K562 (cell line): ENCODE measurements at places on chromosomes 13 and 19.

DNA sequence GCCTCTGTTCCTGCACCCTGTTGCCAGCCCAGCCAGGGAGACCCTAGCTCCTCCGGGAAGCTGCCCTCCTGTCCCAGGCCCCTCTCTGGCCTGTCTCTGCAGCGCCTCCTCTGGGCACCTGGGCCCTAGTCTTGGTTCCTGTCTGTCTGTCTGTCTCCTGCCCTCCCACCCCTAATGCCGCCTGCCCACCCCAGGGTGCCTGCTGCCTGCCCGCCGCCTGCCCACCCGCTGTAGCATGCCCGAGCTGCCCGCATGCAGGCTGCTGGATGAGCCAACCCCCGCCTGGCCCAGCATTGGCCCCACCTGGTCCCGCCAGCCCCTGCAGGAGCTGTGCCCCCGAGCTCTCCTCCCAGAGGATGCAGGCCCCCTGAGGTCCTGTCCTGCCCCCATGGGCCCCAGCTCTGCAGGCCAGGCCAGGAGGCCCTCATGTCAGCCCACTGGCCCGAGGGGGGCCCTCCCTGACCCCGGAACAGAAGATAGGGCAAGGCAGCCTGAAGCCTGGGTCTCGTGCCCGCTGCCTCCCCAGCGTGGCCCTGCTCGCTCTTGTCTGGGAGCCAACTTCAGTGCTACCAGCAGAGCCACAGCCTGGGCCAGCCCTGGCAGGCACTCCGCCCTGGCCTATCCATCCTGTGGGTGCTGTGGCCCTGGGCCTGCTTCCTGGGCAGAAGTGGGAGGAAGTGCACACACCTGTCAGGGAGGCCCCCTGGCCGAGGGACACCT, 5.2 kb downstream of the MAP2K7 start:
- DNase-seq: no peak

DNA sequence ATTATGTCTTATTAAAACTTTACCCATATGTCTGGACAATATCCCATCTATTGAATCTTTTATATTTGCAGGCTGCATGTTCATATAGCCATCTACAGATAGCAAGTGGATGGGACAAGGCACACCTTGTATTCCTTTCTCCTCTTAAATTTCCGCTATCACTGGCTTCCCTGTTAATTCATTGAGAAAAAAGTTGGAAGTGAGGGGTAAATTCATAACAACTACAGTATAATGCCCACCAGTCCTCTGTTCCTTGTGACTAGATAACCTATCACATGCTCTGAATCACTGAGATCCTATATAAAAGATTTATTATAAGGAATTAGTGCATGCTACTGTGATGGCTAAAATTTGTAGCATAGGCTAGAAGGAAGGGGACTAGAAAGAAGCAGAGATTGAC, 1005.8 kb upstream of the ATXN8OS start:
- no peak for DNase-seq

- DNase-seq: peak; percentile 97
Measured at GRCh38 chr19:7506385-7507328, 9.2 kb upstream of the ZNF358 start.

DNA sequence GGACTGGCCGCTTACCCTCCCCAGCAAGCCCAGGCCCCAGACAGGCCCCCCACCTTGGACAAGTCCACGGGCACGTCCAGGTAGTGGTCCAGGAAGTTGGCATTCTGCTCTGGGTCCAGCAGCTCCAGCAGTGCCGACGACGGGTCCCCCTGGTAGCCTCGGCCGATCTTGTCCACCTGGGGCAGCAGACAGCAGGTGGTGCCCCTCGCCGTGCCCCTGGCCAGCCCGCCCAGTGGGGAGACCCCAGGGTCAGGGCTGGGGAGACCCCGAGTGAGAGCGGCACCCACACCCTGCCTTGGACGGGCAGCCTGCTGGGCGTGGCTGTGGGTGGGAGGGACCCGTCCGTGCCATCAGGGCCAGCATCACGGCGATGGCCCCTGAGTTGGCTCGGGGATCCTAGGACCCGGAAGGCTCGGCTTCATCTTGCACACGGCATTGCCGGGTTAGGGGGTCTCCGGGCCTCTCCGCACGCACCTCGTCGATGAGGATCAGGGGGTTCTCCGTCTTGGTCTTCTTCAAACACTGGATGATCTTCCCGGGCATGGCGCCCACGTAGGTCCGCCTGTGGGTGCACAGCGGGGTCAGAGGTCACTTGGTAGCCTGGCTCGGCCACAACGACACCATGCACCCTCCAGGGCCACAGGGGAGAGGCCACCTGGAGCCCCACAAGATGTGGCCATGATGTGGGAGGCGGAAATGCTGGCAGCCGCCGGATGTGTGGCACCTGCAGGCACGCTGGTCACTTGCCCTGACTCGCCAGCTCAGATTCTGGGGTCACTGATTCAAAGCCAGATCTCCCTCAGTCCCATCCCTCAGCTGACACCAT, 6.3 kb downstream of the RPL36 start:
- no peak for DNase-seq

DNA sequence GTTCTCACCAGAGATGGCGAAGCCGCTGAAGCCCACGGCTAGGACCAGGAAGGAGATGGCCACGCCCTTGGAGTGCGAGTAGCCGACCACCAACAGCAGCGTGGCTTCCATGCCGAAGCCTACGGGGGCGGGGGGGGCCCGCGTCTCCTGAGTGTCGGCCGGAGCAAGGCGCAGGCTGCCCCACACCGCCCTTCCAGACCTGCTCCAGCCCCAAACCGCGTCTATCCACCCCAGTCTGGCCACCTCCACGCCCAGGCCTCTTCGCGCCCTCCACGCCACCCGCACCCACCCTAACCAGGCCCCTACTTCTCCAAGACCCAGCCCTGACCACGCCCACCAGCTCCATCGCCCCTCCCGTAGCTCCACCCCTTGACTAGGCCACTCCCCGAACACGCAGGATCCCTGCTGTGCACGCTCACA, 6.2 kb downstream of the GFY start:
- DNase-seq: peak; percentile 85

GRCh38 chr19:45311621-45312020, 11.1 kb downstream of the CKM start:
- DNase-seq: no peak

DNA sequence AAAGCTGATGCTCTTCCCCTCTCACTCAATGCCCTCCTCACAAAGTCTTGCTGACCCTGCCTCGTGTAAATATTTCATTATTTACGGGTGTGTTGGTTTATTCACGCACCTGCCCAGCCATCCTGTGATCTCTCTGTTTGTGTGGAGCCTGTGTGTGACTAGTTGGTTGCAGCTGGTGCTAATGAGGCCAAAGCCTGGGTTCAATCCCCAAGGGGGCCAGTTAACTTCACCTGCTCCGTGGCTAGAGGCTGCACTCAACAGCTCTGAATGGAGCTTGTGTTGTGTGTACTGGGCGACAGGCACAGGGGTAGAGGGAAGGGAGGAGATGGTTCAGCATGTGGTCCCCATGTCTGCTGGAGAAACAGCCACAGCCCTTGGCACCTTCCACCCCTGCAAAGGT, 109.5 kb downstream of the DNAJC15 start:
- no peak for DNase-seq

- DNase-seq: no peak
Measured at GRCh38 chr13:77810430-77810829, 108.2 kb downstream of the EDNRB start.

- peak; percentile 40 for DNase-seq
Measured at GRCh38 chr13:48580185-48580803, 47.4 kb upstream of the RCBTB2 start.

DNA sequence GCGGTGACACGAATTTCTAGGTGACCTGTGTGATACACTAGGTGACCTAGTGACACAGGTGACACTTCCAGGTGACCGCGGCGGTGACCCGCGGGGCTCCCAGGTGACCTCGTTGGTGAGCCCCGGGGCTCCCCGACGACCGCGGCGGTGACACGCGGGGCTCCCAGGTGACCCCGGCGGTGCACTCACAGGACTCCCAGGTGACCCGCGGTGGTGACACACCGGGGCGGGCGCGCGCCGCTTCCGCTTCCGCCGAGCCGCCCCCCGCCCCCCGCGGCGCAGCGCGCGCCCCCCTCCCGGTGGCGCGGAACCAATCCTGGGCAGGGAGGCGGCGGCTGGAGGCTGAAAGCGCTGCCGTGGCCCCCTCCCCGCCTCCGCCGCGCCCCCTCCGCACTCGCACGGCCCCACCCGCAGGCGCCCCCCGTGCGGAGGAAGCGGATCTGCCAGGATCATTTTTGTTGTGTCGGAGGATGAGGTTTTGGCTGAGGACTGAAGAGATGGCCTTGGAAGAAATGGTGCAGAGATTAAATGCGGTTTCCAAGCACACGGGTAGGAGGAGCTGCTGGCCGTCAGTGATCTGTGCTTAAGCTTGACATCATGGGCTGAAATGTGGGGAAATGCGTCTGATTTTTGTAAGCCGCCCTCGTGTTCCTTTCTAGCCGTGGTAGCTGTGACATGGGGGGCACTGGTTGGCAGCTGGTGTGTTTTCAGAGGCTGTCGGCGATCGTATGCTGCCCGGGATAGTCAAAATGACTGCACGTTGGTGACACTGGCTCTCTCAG, at the start of gene MCF2L:
TSS of gene MCF2L (plus strand) at position 305 of the 782 bp plus-strand sequence. CDS start at position 471, 166 bp downstream.
- no peak for DNase-seq

- no peak for DNase-seq
Measured at GRCh38 chr19:14135985-14136508, 342 bp downstream of the ASF1B start.

- no peak for DNase-seq
Measured at GRCh38 chr13:95146486-95146885, 154.8 kb downstream of the ABCC4 start.

- no peak for DNase-seq
Measured at GRCh38 chr19:49872245-49873128, 4.7 kb downstream of the AKT1S1 start.

GRCh38 chr13:28568286-28568685, 73.4 kb upstream of the FLT1 start:
- DNase-seq: peak; percentile 78

- DNase-seq: no peak
Measured at GRCh38 chr13:98520674-98521449, 56.0 kb downstream of the STK24 start.
